NCI-H1092 (cell line): ENCODE measurements at places on chromosomes 2 and 18.

GRCh38 chr18:6565815-6566081, 151.0 kb upstream of the L3MBTL4 start:
- no peak for DNase-seq

- DNase-seq = no peak
Observed at GRCh38 chr18:33603454-33603853, 25.4 kb downstream of the ASXL3 start.

- no peak for DNase-seq
Observed at GRCh38 chr2:8367833-8368232, 314.0 kb upstream of the ID2 start.

- peak; percentile 3 for DNase-seq
Observed at GRCh38 chr2:236972491-236973342, 113.0 kb upstream of the COPS8 start.

DNA sequence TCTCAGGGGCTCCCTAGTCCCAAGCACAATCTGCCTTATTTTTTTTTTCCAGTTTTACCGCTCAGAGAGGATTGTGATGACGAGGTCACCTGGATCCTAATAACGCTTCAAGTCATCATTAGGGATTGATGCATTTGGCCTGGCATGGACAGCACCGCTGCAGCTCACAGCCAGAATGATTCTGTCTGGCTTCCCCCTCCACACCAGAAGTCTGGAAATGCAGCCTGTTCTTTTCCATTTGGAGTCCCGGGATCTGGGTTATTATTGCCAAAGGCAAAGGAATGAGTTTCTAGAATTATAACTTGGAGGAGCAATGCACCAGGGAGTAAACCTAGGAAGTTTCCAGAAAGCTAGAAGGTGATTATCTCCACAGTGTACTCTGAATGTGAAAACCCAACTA, 81.1 kb upstream of the TAF1B start:
- no peak for DNase-seq

GRCh38 chr2:112885506-112885902, 25.5 kb upstream of the IL37 start:
- no peak for DNase-seq

- DNase-seq = no peak
Observed at GRCh38 chr2:85902496-85902895, 13.7 kb upstream of the ST3GAL5 start.

GRCh38 chr18:2207294-2207693, 364.0 kb downstream of the METTL4 start:
- no peak for DNase-seq

DNA sequence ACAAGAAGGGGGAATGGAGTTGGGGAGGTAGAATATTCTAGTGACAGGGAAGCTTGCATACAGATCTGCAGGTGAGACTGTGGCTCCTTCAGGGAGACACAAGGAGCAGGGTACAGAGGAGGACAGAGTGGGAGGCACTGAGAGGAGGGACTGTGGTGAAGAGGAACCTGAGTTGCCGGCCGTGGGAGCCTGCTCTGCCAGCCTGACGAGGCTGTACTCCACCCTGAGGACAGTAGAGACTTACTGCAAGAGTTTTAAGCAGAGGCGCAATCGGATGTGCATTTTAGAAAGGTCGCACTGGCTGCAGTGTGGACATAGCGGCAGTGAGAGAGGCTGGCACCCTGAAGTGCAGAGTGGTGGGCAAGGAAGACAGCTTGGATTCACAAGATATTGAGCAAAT, 185.8 kb downstream of the GFPT1 start:
- no peak for DNase-seq

DNA sequence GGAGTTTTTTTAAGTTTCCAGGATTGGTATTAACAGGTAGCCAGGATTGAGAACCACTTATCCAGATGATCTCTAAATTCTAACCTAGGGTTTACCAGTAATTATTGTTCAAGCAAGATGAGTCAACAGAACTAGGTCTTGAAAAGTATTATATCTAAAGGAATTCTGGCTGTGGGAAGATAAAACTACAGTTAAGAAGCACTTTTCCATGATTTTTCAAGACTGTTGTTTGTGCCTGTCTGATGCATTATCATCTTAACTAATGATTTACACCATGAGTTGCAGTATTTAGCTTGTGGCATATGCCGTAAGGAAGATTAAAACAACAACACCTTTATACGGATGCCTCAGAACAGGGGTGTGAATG, 142.2 kb upstream of the CCDC68 start:
- no peak for DNase-seq

DNA sequence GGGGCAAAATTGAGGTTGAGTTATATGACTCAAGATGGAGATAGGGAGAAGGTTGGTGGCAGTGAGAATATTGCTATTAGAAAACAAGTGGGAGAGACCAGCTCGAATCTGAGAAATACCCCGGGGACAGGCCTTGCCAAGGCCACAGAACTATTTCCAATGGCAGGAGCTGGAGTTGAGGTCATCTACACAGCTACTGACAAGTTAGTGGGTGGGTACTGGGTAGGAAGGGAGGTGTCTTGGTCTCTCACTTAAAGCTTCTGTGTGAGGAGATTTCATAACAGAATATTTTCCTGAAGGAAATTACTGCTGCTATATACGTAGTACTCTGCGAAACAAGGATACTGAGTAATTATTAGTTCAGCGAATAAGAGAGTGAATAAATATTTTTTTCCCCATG, 69.4 kb upstream of the ITPRID2 start:
- DNase-seq = no peak

GRCh38 chr2:27379836-27380625, 503 bp downstream of the ZNF513 start:
- DNase-seq = no peak

DNA sequence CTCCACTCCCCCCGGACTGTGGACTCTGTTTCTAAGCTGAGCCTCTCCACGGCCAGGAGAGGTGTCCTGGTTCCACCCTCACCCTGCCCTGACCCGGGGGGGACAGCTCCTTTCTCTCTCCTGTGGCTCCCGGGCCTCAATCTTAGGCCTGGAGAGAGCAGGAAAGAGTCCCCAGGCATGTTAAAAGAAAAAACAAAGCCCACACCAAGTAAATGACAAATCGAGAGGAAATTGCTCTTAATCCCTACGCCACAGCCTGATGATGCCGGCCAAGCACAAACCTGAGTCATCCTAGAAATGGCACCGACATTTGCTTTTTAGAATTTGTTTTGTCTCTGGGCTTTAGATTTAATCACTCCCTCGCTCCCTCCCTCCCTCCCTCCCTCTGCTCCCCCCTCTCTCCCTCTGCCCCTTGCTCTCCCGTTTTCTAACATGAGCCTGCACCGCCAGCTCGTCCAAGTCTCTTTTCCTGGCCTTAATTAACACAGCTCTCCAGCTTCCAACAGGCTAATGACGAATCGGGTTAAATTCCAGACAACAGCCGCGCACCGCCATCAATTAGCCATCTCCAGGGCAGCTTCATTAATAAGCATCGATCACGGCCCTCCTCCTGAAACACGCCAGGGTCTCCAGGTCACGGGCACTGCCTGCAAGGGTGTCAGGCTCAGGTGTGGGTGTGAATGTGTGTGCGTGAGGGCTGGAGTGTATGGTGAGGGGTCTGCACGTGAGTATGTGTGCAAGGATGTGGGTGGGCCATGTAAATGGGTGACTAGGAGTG, 230.8 kb downstream of the CELF4 start:
- DNase-seq = no peak

DNA sequence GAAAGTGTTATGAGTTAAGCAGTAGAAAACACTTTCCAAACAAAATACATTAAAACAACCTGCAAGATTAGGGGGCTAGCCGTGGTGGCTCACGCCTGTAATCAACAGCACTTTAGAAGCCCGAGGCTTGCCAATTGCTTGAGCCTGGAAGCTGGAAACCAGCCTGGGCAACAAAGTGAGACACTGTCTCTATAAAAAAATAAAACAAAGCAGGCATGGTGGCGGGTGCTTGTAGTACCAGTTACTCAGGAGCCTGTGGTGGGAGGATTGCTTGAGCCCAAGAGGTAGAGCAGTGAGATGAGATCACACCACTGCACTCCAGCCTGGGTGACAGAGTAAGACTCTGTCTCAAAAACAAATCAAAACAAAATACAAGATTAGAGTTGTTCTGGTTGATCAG, 208.3 kb downstream of the ERBB4 start:
- DNase-seq = peak; percentile 10

DNA sequence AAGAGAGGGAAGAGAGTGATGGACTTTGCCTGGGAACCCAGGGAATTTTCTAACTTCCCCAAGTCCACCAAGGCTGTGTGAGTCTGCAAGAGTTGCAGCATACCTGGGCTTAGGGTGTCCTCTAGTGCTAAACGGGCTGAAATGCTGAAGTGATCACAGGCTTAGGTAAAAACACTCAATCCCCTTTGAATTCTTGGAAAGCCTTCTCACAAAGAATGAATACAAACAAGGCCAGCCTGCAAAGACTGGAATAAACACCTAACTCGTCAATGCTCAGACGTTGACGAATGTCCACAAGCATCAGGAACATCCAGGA, 30.0 kb upstream of the BMP10 start:
- no peak for DNase-seq

GRCh38 chr2:238845583-238846377, 2.1 kb upstream of the TWIST2 start:
- DNase-seq = no peak

- no peak for DNase-seq
Observed at GRCh38 chr2:127589841-127590240, 54.4 kb downstream of the MYO7B start.

DNA sequence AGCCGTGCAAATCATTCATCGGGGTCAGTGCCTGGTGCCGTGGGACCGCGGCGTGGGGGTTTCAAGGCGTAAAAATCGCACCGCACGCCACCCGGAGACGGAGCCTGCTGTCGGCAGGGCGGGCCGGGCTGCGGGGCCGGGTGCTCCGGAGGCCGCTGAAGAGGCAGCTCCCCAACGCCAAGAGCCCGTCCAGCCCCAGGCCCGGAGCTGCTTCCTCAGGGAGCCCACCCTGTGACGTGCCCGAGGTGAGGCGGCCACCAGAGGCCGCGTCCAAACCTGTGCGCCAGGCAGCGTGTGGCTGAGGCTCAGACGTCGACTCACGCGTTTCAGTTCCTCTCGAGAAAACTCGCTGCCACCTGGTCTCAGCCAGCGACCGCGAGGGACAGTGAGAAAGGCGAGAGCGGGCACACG, 98.1 kb downstream of the NFATC1 start:
- DNase-seq = no peak

GRCh38 chr2:169361706-169362117, 622 bp downstream of the LRP2 start:
- no peak for DNase-seq

DNA sequence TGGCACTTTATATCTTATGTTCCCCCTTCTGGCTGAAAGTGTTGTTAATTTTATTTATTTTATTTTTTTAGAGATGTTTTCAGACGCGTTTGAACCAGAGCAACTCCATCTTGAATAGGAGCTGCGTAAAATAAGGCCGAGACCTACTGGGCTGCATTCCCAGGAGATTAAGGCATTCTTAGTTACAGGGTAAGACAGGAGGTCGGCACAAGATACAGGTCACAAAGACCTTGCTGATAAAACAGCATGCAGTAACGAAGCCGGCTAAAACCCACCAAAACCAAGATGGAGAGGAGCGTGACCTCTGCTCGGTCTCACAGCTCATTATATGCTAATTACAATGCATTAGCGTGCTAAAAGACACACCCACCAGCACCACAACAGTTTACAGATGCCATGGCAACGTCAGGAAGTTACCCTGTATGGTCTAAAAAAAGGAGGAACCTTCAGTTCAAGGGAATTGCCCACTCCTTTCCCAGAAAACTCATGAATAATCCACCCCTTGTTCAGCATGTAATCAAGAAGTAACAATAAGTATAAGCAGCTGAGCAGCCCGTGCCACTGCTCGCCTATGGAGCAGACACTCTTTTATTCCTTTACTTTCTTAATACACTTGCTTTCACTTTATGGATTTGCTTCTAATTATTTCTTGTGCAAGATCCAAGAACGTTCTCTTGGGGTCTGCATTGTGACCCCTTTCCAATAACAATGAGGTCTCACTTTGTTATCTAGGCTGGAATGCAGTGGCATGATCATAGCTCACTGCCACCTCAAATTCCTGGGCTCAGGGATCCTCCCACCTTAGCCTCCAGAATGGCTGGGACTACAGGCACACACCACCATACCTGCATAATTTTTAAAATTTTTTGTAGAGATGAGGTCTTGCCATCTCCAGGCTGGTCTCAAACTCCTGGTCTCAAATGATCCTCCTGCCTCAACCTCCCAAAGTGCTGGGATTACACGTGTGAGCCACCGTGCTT, 55.9 kb downstream of the CACNB4 start:
- no peak for DNase-seq

DNA sequence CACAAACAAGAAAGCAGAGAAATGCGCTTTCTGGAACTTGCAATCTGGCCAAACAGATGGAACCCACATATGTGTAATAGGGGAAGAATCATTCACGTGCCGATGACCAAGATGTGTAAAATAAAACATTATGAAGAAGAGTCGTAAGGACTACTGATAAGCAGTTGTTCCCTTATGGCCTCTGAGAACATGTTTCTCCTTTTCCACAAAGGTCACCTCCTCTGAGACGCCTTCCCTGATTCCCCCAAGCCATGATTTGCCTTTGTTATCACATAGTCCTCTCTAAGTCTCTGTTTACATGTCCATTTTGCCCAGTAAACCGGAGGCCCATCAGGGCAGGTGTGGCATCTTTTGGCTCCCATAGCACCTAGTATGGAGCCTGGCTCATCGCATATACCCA, 8.0 kb downstream of the OTOF start:
- no peak for DNase-seq

GRCh38 chr2:75319951-75320350, 120.6 kb upstream of the TACR1 start:
- no peak for DNase-seq

- DNase-seq = no peak
Observed at GRCh38 chr2:203097735-203098134, 83.1 kb downstream of the NBEAL1 start.

DNA sequence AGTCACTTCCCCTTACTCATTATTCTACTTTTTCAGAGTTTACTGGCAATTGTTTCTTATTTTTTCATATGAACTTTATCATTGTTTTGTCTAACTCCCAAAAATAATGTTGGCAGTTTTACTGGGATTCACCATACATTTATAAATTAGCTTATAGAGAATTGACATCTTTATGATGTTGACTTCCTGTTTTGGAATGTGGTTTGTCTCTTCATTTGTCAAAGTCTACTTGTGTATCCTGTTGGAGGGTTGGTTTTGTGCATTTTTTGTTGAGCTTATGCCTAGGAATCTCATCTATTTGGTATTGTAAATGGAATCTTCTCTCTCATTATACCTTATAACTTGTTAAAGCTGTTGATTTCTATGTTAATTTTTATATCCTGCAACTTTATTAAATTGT, 16.4 kb downstream of the EPC2 start:
- DNase-seq = no peak

DNA sequence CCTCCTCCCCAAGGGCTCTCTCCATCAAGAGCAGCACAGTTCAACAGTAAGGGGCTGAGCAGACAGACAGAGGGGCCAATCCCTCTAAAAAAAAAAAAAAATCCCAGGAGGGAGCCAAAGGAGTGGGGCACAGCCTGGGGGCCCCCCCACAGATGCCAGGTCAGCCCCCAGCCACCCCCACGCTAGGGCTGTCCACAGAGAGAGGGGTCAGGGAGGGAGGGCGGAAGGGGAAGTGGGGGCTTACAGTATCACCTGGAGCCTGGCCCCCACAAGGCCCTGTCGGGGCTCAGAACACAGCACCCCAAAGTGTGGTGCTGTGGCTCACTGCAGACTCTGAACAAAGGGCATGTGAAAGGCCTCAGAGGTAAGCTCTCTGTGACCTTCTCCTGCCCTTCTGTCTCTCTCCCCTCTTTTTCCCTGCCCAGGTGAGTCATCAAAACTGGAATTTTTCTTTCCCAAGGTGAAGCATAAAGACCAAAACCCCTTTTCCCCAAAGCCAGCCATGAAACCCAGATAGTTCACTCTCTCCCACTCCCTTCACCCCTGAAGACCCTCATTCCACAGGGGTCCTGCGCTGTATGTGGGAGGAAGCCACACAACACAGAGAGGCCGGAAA, 13.9 kb downstream of the BIN1 start:
- DNase-seq = no peak
